D341Med (cell line): ENCODE measurements at places on chromosomes 2 and 18.

DNA sequence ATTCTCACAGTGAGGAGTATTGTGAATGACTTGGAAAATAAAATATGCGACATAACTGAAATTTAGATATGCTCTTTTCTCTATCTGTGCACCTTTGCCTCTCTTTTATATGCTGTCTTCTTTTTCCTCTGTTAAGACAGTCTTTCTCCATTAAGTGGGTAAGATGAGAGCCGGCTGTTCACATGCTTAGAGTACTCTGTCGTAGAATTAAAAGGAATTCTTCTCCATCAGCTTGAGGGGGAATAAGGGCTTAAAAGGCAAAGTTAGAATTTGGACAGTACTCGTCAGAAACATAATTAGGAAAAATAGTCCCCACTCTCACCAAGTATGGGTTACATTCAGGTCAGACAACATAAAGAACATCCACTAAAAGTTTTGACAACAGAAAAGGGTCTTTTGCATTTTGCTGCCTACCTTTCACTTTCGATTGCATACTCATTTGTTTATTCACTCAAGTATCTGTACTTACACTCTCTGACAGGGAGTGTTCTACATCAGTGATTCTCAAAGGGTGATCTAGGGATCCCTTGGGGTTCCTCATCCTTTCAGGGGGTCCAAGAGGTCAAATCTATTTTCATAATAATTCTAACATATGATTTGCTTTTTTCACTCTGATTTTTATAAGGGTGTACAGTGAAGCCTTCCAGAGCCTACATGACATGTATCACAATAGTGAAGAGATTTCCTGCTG lies 48.0 kb downstream of the ARHGAP15 start:
- DNase-seq: no peak

DNA sequence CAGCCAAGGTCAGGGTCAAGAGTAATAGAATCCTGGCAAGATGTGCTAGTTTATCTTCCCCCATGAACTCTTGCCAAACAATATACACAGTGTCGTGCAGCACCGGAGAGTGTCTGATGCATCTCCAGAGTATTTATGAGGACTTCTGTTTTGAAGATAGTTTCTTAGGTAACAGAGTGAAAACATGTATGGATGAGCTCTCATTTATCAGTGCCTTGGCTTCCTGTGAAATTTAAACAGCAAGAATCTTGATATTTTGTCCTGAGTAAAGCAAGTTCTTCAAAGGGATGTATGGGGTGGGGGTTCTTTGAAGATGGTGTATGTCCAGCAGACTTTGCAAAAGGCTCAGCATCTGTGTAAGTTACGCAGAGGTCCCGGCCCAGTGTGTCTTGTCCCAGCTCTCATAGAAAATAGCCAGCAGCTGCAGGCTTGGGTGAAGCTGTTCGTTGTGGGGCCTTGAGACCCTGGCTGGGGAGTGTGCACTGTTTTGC lies 361.0 kb upstream of the NT5C1B start:
- DNase-seq: no peak

DNA sequence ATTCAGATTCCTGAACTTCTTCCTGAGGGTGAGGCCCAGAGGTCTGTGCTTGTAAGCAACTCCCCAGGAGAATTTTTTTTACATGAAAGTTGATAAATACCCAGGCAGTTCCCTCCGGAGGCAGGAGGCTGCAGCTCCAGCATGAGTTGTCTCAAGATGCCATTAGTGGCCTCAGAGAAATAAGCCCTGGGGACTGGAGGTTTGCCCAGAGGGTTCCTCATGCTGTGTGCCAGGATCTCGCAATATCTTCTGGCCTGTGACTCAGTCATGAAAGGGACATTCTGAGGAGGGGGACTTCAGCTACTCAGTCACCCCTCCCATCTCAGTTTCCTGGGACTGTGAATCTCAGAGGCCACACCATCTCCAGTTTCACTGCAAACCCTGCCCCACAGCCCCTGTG lies 49.9 kb downstream of the LYPD1 start:
- no peak for DNase-seq

DNA sequence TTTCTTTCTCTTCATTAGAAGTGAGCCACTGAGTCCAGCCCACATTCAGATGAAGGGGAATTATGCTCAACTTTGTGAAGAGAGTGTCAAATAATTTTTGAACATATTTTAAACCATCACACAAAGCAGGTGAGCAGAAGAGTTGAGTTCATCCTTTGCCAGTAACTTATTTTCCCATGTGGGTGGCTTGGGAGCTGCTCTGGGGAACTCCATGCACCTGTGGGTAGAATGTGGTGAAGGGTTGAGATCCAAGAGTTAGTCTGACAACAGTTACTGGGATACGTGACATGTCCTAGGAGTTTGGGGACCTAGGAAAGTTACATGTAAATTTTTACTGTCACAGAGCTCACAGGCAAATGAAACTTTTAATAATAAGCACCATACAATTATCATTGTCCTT lies 21.6 kb downstream of the MAPK4 start:
- DNase-seq: no peak

GRCh38 chr2:20077411-20077940 lies 26.0 kb upstream of the LAPTM4A start:
- no peak for DNase-seq

DNA sequence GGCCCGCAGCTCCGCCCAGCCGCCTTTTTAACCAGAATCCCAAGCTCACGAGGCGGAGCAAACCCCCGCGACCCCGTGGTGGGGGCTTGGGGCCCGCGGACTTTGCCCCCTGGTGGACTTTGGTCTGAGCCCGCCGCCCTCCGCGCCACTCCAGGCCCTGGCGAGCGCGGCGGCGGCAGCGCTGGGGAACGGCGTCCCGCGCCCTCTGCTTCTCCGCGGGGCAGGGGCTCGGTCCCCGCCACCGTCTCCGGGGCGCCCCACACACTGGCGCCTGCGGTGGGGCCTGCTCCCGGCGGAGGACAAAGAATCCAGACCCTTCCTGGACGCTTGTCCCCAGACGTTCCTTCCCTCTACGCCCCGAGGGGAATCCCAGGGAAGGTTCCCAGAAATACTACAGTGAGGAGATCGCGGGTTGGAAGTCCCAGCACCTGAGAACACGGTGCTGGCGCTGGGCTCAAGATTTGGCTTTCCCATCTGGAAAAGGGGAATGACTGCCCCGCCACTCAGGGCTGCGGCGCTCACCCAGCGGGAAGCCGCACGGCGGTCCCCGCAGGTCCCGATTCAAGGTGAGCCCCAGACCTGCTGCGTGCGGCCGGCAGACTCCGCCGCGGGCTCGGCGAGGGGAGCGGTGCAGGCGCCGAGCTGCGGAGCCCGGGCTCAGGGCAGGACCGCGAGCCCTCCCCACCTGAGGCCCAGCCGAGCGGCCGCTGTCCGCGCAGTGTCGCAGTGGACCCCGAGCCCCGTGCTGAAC lies at the start of gene HAAO:
Gene HAAO (minus strand): TSS at position 1 of the 751 bp plus-strand sequence. CDS start 47 bp downstream, outside the sequence.
- DNase-seq: no peak

GRCh38 chr2:175049661-175050060 lies 44.5 kb upstream of the CHN1 start:
- no peak for DNase-seq

GRCh38 chr2:127365211-127365643 lies 22.5 kb downstream of the MAP3K2 start:
- no peak for DNase-seq

DNA sequence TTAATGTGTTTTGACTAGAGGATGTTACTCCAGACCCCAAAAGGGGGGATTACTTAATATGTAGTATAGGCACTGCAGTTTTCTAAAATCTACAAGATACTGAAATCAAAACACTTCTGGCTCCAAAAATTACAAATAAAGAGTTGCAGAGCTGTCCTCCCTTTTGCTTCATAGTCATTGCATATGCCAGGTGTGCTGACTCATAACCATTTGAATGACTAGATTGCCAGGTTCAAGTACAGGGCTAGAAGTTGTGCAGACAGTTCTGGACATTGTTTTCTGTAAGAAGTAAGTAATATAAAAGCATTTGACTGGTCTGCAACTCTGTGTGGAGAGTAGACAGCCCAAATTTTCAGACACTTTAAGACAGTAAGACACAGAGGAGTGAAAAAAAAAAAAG lies 6.7 kb downstream of the CWC22 start:
- DNase-seq: no peak

DNA sequence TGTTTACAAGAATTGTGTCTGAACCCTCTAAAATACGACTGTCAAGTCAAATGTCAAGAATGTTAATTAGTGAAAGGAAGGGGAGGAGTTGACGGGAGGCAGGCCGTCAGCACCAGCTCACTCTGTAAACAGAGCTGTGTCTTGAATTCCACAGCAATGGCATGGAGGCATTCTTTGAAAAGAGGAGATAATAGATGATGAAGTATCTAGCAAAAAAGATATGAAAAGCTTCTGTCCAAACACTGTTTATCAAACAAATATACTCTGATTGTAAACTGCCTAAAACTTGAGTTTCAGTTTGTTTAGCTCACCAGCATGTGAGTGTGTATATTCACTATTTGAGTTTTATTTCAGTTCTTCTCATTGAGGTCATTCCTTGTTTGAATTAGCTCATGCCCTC lies 94.7 kb upstream of the CDC42EP3 start:
- DNase-seq: no peak

GRCh38 chr18:70582981-70583380 lies 294.1 kb downstream of the SOCS6 start:
- DNase-seq: no peak

GRCh38 chr2:79591281-79591680 lies 78.4 kb downstream of the CTNNA2 start:
- no peak for DNase-seq

DNA sequence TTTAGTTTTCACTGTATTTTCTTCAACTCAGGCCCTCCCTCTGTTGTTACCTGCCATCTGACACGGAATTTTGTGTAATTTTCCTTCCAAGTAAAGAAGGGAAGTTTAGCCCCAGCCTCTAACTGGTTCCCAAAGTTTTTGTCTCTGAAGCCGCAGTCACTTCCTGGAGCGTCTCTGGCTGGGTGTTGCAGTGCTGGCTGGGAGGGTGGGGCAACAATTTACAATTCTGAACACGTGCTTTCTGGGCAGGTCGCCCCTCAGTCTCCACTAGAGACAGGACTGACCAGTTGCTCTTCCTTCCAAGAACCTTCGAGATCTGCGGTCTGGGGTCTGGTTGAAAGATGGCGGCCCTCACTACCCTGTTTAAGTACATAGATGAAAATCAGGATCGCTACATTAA lies 3.5 kb downstream of the CNDP2 start:
- DNase-seq: no peak
